ENCODE measurements at places on chromosomes 4 and X.

DNA sequence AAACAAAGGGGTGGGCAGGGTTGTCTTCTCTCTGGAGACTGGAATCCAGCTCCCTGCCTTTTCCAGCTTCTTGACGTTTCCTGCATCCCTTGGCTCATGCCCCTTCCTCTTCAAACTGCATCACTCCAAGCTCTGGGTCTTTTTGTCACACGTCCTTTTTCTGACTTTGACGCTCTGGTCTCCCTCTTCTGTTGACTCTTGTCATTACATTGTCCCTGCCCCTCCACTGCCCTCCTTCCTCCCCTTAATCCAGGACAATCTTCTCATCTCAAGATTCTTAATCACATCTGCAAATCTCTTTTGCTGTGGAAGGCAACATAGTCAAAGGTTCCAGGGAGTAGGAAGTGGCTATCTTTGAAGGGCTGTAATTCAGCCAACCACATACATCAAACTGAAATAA is 178.3 kb downstream of the TMA16 start:
- no peak for DNase-seq

DNA sequence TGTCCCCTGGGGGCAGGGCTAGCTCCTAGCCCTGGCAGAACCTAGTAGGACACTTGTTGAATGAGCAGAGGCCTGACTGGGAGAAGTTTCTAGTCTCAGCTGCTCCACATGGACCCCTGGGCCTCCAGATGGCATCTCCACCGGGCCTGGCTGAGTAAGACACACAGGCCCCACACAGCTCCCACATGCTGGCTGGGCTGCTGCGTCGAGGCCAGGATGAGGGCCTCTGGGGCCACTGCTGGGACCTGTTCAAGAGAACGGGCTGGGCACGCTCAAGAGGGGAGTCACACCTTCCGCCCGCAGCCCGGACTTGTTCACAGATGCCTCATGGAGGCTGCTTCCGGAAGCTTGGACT is 4.2 kb upstream of the HGFAC start:
- DNase-seq: no peak

GRCh38 chrX:45196701-45197100 is 4.0 kb downstream of the DIPK2B start:
- DNase-seq: no peak

DNA sequence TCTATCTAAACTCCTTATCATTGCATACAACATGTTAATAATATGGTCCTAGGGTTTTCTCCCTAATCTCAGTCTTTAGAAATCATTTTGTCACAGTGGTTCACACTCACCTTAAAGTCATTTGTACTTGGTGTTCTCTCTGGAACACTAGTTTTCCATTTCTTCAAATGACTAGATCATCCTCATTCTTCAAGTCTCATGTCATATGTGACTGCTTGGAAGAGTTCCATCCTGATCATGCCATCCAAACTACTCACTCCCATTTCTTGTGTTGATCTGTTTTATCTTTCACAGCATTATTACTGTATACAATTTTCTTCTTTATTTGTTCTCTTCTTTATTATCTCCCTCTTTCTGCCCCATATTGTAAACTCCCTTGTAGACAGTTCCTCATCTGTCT is 66.5 kb downstream of the HTR2C start:
- no peak for DNase-seq

GRCh38 chr4:124481123-124481522 is 231.4 kb downstream of the ANKRD50 start:
- no peak for DNase-seq

DNA sequence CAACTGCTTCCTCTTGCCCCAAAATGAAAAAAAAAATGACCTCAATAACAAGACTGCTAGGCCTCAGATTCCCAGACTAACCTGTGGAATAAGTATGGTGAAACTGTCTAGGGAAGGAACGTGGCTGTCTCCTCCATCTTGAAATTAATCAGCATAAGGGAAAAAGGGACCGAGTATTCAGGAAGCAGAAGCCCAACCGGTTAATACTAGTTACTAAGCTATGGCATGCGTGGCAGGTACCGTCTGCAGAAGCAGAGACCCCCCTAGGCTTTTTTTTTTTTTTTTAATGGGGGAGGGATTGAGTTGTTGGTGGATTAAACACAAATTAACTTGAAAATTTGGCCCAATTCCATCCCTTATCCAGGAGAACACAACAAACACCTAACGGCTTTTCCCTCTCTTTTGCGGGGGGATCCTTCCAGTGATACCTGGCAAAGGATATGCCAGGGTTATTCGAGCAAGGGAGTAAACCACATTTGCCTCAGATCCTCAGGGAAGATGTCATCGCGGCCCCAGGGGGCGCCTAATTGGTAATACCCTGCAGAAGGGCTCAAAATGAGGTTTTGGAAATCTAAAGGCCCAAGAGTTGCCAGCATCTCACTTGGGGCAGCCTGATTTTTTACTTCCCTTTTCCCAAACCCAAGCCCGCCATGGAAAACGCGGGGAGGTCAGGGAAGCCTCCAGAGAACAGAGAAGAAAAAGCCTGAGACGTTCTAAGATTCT is 893 bp downstream of the RLIM start:
- no peak for DNase-seq

All from activated CD4-positive, alpha-beta T cell treated with anti-CD3 and anti-CD28 coated beads, Interleukin-2, amount 50 U/mL, for 4 hours (primary cell).